ENCODE measurements at places on chromosomes 1 and 21.

GRCh38 chr21:25507522-25507921 lies 99.8 kb downstream of the MRPL39 start:
- DNase-seq = no peak

DNA sequence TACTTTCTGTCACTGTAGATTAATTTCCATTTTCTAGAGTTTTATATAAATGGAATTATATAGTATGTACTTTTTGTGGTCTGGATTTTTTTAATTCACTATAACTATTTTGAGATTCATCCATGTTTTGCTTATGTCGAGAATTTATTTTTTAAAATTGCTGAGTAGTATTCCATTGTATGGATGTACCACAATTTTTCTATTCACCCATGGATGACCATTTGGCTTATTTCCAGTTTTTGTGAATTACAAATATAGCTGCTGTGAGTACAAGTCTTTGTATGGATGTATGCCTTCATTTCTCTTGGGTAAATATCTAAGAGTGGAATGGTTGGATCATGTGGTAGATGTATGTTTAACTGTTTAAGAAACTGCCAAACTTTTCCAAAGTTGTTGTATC lies 3.7 kb upstream of the THEM4 start:
- DNase-seq = no peak

GRCh38 chr1:30337324-30337620 lies 386.1 kb downstream of the MATN1 start:
- DNase-seq = no peak

DNA sequence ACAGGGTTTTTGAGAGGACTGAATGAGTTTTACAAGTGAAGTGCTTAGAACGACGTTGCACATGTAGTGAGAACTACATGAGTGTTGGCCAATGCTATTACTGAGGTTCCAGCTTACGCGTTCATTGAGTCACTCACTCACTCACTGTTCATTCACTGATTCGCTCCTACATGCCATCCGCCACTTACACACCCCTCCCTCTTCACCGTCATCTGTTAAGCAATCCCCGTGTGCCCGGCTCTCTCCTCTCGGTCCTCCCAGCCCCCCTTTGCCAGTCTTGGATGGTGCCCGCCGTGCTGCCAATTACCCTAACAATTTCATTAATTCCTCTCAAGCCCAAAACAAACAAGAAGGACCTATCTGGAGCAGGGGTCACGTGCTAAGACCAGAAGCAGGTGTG lies 27.3 kb upstream of the EPHA2 start:
- no peak for DNase-seq

DNA sequence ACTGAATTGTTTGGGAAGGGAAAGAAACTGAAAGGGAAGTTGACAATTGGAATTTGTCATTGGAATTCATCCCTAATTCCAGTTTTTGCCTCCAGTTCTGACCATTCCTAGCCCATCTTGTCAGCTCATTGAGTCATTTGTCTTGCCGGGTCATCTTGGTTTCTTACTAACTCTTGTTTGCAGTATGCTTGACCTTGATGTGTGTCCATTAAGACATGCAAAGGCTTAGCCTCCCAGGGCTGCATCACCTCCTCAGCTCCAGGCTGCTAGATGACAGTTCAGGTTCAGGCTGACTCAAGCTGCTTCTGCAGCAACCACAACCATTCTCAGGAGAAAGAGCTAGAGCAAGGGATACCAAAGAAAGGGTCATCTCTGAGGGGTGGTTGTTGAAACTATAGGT lies 151.3 kb upstream of the PTGFR start:
- no peak for DNase-seq

DNA sequence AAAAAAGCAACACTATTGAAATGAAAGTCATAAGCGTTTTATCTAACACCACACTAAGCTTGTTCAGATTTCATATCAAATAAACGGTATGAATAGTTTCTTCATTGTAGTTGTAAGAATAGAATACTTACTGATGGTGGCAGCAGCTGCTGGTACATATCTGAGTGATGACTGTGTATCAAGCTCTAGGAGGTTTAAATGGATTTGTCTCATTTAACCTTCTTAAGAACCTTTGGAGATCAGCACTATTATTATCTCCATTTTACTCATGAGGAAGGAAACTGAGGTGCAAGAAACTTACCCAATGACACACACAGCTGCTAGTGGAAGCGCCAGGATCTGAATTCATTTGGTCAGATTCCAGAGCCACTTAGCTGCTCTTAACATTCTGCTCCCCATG lies 104.0 kb downstream of the EIF4G3 start:
- no peak for DNase-seq

GRCh38 chr21:35062016-35062415 lies 12.9 kb upstream of the RUNX1 start:
- no peak for DNase-seq

- no peak for DNase-seq
Measured at GRCh38 chr1:54543729-54544496, 4.1 kb upstream of the ACOT11 start.

DNA sequence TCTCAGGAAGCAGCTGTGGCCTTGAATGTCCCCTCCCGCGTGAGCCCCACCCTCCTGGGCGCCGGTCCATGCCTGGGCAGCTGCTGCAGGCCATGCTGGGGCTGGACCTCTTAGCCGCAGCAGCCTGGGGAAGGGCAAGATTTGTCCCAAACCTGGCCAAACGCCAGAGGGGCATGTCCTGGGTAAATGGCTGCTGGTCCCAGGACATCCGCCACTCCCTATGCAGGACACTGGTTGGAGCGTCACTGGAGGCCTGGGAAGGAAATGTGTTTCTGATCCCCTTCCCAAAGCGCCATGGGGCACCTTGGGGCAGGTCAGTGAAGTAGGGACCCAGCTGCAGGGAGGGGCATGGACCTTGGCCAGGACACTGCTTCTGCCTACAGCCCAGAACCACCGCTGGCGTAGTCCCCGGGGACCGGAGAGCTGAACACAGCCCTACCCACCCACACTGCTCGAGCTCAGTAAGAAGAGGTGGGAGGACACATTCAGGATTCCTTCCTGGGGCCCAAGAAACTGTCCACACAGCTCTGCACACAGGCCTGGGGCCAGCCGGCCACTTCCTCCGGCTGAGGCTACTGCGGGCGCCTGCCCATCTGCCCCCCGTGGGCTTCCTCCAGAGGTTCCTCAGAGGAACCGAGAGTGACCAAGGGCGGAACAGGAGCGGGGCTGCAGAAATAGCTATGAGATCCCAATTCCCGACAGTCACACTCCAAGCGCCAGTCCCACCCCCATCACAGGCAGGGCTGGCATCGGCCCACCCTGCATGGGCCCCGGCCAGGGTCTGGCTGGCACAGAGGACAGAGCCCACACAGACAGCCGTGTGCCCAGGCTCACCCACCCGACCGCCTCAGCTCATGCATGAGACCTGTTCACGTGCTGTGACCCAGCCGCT lies 10.8 kb upstream of the PLEKHG5 start:
- no peak for DNase-seq

DNA sequence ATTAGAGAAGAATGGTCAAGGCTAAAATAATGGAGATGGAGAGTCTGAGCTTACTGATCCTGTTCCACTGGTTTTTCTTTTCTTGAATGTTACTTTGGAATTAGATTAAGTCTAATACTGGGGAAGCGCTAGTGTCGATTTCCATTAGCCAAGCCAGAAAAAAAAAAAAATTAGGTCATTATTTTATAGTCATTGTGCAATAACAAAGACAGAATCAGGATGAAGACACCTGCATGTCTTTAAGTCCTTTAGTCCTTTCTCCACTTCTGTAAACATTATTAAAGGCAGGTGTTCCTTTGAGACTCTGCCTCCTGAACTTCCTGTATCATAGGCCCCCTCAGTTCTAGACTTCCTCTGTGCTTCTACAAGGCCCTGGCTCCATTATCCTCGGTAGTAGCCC lies 42.8 kb downstream of the MYSM1 start:
- no peak for DNase-seq

DNA sequence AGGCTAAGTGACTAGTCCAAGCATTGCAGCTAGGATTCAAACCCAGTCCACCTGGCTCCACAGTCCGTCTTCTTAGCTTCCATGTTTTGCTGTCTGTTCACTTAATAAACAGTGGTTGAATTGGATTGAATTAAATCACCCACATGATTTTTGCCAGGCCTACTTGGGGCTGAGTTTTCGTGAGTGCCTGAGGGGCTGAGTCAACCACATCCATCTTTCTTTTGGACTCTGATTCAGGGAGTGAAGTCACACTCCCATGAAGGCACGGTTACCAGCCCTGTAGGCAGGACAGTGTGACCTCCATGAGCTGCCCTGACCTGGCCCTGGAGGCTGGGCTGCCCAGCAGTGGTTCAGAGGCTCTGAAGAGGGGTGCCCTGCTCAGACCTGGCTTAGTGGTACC lies 123.7 kb downstream of the ACTL8 start:
- no peak for DNase-seq

All from endothelial cell (in vitro differentiated cells).